ENCODE measurements at places on chromosomes 16 and 17. TPM values are rescaled to one million over a fixed set of nuclear protein-coding genes. Genes with fewer than 3 reads are reported as not detected.

- no peak overlapping the region for H3K4me3 ChIP-seq
- H3K27ac ChIP-seq: no peak overlapping the region
- H3K27me3 ChIP-seq: no peaks in the 10 kb centered on the region
Measured at GRCh38 chr17:63019138-63019873, 53.3 kb downstream of the TANC2 start.

GRCh38 chr17:2172999-2173398, 118.1 kb downstream of the HIC1 start:
- no peak overlapping the region for H3K4me3 ChIP-seq
- DNase-seq: no peak
- peak overlapping the region; percentile 85 for H3K27ac ChIP-seq

DNA sequence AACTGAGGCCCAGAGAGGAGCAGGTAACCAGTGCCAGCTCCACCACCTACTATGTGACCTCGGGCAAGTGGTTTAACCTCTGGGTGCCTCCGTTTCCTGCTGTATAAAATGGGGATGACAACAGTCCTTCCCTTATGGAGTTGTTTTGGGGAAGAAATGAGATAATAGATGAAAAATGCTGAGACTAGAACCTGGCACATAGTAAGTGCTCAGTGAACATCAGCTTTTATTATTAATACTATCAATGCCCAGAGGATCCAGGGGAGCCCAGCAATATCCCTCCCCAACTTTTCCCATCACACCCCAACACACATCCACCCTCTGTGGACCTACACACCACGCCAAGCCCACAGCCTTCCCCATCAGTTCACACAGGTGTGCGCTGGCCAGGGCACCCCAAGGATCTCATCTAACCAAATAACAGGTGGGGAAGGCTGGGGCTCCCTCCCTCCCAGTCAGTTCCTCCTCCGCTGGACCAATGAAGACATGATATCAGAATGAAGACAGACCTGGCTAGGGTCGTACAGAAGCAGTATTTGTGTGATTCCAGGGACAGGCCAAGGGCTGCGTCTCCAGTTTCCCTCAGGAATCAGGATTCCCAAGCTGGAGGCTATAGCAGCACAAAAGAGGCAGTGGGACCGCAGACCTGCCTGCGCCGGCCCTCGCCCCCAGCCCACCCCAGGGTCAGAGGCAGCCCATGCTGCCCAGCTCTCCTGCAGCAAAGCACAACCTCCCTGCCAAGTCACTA, 1.8 kb downstream of the ATP2A3 start:
- peak overlapping the region; percentile 90 for H3K27ac ChIP-seq
- no peak for DNase-seq
- H3K36me3 ChIP-seq: no peaks in the 10 kb centered on the region
- peak overlapping the region; percentile 73 for H3K4me3 ChIP-seq
- H3K27me3 ChIP-seq: no peaks in the 10 kb centered on the region

DNA sequence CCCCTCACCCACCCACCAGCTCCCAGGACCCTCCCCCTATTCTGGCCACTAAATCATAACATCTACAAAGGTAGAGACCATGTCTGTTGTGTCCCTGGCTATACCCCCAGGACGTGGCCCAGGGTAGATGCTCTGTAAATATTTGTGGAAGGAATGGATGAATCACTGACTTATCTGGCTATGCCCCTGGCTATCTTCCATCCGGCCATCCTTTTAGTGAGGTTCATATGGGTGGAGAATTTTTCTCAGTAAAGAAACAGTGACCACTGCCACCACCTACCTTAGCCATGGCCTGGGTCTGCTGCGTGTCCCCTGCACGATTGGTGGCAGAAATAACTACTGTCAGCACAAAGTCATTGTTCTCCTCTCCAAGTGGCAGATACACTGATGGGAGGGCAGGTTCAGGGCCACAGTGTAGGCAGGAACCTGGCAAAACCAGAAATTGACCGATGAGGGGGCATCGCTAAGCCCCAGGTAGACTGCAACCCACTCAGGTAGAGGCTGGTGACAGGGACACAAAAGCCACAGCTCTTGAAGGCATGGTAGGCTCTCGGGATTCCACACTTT, 63.1 kb upstream of the BCO1 start:
- H3K4me3 ChIP-seq: no peak overlapping the region
- no peaks in the 10 kb centered on the region for H3K4me1 ChIP-seq
- H3K27ac ChIP-seq: no peak overlapping the region
- no peaks in the 10 kb centered on the region for H3K36me3 ChIP-seq
- H3K27me3 ChIP-seq: no peaks in the 10 kb centered on the region

- H3K27me3 ChIP-seq: no peaks in the 10 kb centered on the region
- no peaks in the 10 kb centered on the region for H3K36me3 ChIP-seq
- no peak overlapping the region for H3K27ac ChIP-seq
- no peak overlapping the region for H3K4me3 ChIP-seq
- no peaks in the 10 kb centered on the region for H3K4me1 ChIP-seq
- peak; percentile 4 for DNase-seq
Measured at GRCh38 chr17:16924696-16925440, 47.0 kb downstream of the TNFRSF13B start.

DNA sequence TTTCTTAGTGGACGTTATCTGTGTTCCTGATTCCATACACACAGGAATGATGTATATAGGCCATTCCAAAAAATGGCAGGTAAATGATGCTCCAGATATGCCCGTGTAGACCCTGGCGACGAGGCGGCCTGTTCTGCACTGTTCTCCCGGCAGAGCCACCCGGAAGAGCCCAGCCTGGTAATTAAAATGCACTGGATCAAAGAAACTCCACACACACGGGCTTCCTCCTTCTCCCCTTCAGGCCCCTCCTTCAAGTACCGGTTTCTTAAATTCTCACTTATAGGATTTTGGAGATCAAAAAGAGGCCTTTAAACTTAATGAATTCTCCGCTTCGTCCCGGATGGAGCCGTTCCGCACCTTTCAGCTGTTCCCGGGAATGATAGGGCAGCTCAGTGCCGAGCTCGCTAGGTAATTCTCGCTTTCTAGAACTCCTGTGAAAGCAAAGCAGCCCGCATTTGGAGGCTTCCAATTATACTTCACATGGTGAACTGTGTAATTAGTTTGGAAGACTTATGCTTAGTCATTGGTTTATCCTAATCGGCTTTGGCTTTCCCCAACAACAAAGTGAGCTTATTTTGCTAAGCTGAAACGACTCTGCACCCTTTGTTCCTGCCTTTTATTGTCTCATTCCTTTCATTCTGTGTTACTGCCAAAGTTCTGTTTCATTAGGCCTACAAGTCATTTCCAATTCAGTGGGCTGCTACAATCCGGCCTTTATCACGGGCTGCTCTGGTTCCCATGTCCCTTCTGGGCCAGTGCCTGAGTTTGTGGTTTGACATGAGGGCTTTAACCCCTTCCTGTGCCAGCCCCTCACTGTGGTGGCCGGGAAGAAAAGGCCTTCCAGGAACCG, 150.0 kb downstream of the MSI2 start:
- peak overlapping the region; percentile 84 for H3K27ac ChIP-seq
- no peaks in the 10 kb centered on the region for H3K27me3 ChIP-seq
- no peak overlapping the region for H3K4me3 ChIP-seq
- no peak for DNase-seq
- no peaks in the 10 kb centered on the region for H3K36me3 ChIP-seq
- peaks cover 28% of the 10 kb centered on the region for H3K4me1 ChIP-seq

Gene GGNBP2
- 81.6 TPM for total RNA-seq

- H3K36me3 ChIP-seq: no peaks in the 10 kb centered on the region
- no peaks in the 10 kb centered on the region for H3K27me3 ChIP-seq
- DNase-seq: no peak
- H3K4me3 ChIP-seq: no peak overlapping the region
- no peak overlapping the region for H3K27ac ChIP-seq
Measured at GRCh38 chr17:46868689-46869187, 17.4 kb downstream of the WNT9B start.

- H3K27ac ChIP-seq: no peak overlapping the region
- H3K36me3 ChIP-seq: no peaks in the 10 kb centered on the region
- peaks cover 14% of the 10 kb centered on the region for H3K4me1 ChIP-seq
- no peak overlapping the region for H3K4me3 ChIP-seq
Measured at GRCh38 chr16:88387180-88387765, 4.5 kb downstream of the ZNF469 start.

Gene NSRP1
- total RNA-seq: 16.2 TPM

Gene TUBB3
- total RNA-seq: 12.7 TPM

Gene TBC1D28
- total RNA-seq: not detected

Gene EPOP
- 0.48 TPM for total RNA-seq

Gene SLC35G6
- not detected for total RNA-seq

Gene KRTAP9-8
- total RNA-seq: not detected

Gene SMCR8
- 12.1 TPM for total RNA-seq

Gene COX4I1
- total RNA-seq: 1,038 TPM

Gene CCDC144A
- total RNA-seq: 4.5 TPM

DNA sequence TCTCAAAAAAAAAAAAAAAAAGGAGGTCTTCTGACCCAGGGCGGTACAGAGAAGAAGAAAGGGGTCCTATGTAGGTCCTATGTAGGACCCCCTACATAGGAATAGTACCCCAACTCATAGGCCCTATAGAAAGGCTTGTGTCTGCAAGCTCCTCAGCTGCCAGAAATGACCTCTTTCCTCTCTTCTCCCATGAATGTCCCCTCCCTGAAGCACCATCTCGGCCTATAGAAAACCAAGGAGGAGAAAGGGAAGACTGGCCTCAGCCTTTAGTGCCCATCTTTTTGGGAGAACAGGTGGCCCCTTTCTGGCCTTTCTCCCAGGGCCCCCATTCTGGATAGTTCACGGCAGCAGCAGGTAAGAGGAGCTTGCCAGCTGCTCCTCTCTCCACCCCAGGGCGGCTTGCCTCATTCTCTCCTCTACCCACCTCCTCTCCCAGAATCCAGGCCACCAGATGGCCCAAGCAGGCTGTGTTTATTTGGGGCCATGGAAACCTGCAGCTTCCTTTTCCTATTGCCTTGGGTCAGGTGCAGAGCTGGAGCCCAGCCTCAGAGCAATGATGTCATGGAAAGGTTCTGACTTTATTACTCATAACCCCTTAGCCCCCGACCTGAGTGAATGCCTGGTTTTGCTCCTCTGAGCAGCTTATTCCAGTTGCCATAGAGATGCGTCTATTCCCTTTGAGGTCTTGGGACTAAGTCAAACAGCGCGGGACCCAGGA, 1.6 kb upstream of the MRPL58 start:
- no peaks in the 10 kb centered on the region for H3K27me3 ChIP-seq
- no peaks in the 10 kb centered on the region for H3K36me3 ChIP-seq
- no peak overlapping the region for H3K4me3 ChIP-seq
- DNase-seq: peak; percentile 56
- H3K4me1 ChIP-seq: peaks cover 27% of the 10 kb centered on the region

DNA sequence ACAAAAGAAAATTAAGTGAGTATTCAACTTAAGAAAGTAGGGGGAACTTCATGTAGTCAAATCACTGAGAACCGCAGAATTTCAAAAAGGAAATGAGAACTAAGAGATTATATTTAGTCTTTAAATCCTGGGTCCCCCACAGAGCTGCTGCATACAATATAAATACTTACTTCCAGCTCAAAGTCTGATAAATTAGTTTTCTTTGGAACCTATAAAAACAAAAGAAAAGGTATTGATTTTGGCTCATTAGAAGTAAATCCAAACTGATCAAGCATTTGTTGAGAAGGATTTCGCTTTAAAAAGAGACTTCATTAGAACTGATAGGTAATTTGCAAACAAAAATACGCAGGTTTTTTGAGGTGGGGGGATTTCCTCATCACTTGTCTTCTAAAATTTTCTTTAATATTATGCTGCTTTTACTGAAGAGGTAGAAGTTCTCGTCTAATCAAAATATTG, 21.9 kb downstream of the PARN start:
- no peaks in the 10 kb centered on the region for H3K27me3 ChIP-seq
- no peak overlapping the region for H3K4me3 ChIP-seq
- no peaks in the 10 kb centered on the region for H3K4me1 ChIP-seq
- peaks cover 64% of the 10 kb centered on the region for H3K36me3 ChIP-seq

All from transverse colon (tissue), 4 donors.